ENCODE measurements at places on chromosomes 11 and 22.

GRCh38 chr11:134949121-134950090 lies 537.4 kb upstream of the B3GAT1 start:
- no peak for DNase-seq

DNA sequence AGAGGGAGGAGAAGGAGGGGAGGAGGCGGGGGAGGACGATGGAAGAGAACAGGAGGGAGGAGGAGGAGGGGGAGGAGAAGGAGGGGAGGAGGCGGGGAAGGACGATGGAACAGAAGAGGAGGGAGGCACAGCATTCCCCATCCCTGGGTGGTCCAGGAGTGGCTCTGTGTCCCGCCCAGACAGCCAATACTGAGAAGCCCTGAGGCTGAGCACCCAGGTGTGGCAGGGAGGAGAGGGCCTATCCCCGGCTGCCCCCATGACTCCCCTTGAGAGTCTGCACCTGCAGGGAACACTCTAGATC lies 717 bp downstream of the MRGPRE start:
- no peak for DNase-seq

DNA sequence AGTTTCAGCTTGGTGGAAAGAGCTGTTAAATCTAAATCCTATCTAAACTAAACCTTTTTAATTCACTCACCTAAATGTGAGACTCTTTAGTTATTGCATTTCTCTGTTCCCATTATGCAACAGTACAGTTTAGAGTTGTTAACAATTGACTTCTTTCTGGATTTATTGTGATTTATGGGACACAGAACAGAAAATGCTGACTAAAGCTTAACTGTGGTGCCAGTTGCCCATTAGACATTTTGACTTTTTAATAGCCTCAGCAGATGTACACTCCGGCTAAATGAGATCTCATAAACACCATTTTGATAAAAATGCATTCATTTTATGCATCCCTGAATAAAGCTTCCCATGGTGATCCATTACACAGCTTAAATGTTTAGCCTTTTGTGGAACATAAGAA lies 356.6 kb downstream of the CASP12 start:
- DNase-seq: no peak

- DNase-seq: no peak
Observed at GRCh38 chr11:126140926-126141280, 70.5 kb downstream of the RPUSD4 start.

DNA sequence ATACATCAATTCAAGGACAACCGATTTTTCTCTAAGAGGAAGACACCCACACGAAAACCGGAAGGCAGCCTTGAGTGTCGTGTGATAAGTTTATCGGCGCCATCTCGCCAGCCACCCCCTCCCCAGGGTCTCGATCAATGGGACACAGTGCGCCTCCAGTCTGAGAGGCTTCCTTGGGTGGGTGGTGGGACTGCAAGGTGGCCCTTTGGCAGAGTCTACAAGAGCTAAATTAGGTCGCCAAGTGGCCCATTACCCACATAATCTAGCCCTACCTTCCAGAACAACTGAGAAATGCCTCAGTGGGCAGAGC lies 64.0 kb downstream of the CD6 start:
- no peak for DNase-seq

- DNase-seq: no peak
Observed at GRCh38 chr22:19996694-19997384, 19.8 kb downstream of the ARVCF start.

DNA sequence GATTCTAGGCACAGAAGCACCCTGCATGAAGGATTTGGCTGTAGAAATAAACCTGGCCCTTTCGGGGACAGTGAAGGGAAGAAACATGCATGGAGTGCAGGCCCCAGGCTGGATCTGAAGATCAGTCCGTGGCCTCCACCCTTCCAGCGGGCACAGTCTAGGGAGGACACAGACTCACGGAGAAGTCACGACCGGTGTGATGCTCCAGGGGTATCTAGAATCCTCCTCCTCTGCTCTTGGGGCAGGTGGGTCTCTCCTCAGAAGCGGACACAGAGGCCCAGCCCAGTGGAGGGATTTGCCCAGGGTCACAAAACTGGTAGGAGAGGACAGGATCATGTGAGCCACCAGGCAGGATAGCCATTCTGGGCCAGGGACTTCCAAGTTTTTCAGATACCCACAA lies 22.4 kb downstream of the SLCO2B1 start:
- DNase-seq: no peak

Data from activated CD4-positive, alpha-beta T cell treated with anti-CD3 and anti-CD28 coated beads for 48 hours (primary cell).